Mammary microvascular endothelial cell (primary cell): ENCODE measurements at places on chromosomes 2 and 18. TPM values are rescaled to one million over a fixed set of nuclear protein-coding genes. Genes with fewer than 3 reads are reported as not detected.

Gene FAP
- 12.9 and 16.5 TPM in 2 replicates for total RNA-seq

Gene WDSUB1
- 4.5 and 4.7 TPM in 2 replicates for total RNA-seq

Gene CD207
- total RNA-seq = not detected in 2 replicates

Gene CFAP65
- not detected in 2 replicates for total RNA-seq

Gene NT5C1B
- not detected in 2 replicates for total RNA-seq

Gene SH2D6
- total RNA-seq = not detected in 2 replicates

Gene PREB
- 46.3 and 47.0 TPM in 2 replicates for total RNA-seq

Gene RGPD8
- total RNA-seq = 1.5 and 2.1 TPM in 2 replicates

Gene ATP8B1
- total RNA-seq = 51.4 and 54.6 TPM in 2 replicates

Gene UGT1A10
- total RNA-seq = not detected in 2 replicates

Gene EVX2
- not detected in 2 replicates for total RNA-seq

Gene TNS1
- 29.8 and 34.9 TPM in 2 replicates for total RNA-seq

Gene PROKR1
- total RNA-seq = not detected in 2 replicates

Gene KIAA2012
- total RNA-seq = not detected in 2 replicates

Gene IL36A
- total RNA-seq = not detected in 2 replicates

Gene PDCD1
- not detected in 2 replicates for total RNA-seq

Gene HS1BP3
- 35.8 and 40.2 TPM in 2 replicates for total RNA-seq
